ENCODE measurements at places on chromosomes 3 and 15. TPM values are rescaled to one million over a fixed set of nuclear protein-coding genes. Genes with fewer than 3 reads are reported as not detected.
A peak's percentile ranks its signal among the peaks of the same experiment; 100 is the strongest.

GRCh38 chr15:45458746-45459403, 63.7 kb downstream of the SLC30A4 start:
- peak; percentile 80 for DNase-seq
- H3K4me1 ChIP-seq, result peaks cover 33% of the 10 kb centered on the region
- no peaks in the 10 kb centered on the region for H3K36me3 ChIP-seq
- H3K27me3 ChIP-seq, result no peaks in the 10 kb centered on the region

- no peak overlapping the region for H3K27ac ChIP-seq
- DNase-seq, result no peak
- peaks cover 22% of the 10 kb centered on the region for H3K4me1 ChIP-seq
- no peaks in the 10 kb centered on the region for H3K27me3 ChIP-seq
- H3K36me3 ChIP-seq, result peaks cover 11% of the 10 kb centered on the region
These were observed 4.7 kb downstream of the SEMA3G start for GRCh38 chr3:52440249-52440551.

- DNase-seq, result no peak
- H3K4me3 ChIP-seq, result no peak overlapping the region
- no peak overlapping the region for H3K27ac ChIP-seq
- no peaks in the 10 kb centered on the region for H3K4me1 ChIP-seq
These were observed 755.5 kb upstream of the SEMA6D start for GRCh38 chr15:46961795-46962194.

The SEC22C gene
- polyA plus RNA-seq, result 53.9 TPM
